ENCODE measurements at places on chromosomes 3 and 15. TPM values are rescaled to one million over a fixed set of nuclear protein-coding genes. Genes with fewer than 3 reads are reported as not detected.

- no peaks in the 10 kb centered on the region for H3K27me3 ChIP-seq
- no peaks in the 10 kb centered on the region for H3K36me3 ChIP-seq
- no peak overlapping the region for H3K4me3 ChIP-seq
- no peak overlapping the region for H3K27ac ChIP-seq
- DNase-seq = peak; percentile 56
Measured at GRCh38 chr3:196120291-196120951, 38.5 kb upstream of the TFRC start.

- 0 out of 2 replicates have a peak, but pooled peaks cover 5% of the 10 kb centered on the region for H3K27me3 ChIP-seq
- H3K4me3 ChIP-seq = no peak overlapping the region
- H3K36me3 ChIP-seq = no peaks in the 10 kb centered on the region
- H3K4me1 ChIP-seq = no peaks in the 10 kb centered on the region
- no peak for DNase-seq
- H3K27ac ChIP-seq = no peak overlapping the region
Measured at GRCh38 chr15:94061041-94061440, 170.3 kb upstream of the MCTP2 start.

- H3K27me3 ChIP-seq = no peaks in the 10 kb centered on the region
- peak overlapping the region; percentile 95 for H3K27ac ChIP-seq
- peaks cover 45% of the 10 kb centered on the region for H3K4me1 ChIP-seq
- peak overlapping the region; percentile 72 for H3K4me3 ChIP-seq
Measured at GRCh38 chr3:123584284-123584987, 417 bp downstream of the HACD2 start.

- no peaks in the 10 kb centered on the region for H3K36me3 ChIP-seq
- no peak overlapping the region for H3K4me3 ChIP-seq
- no peak overlapping the region for H3K27ac ChIP-seq
- H3K27me3 ChIP-seq = no peaks in the 10 kb centered on the region
Measured at GRCh38 chr3:126994661-126995245, 11.8 kb downstream of the PLXNA1 start.

DNA sequence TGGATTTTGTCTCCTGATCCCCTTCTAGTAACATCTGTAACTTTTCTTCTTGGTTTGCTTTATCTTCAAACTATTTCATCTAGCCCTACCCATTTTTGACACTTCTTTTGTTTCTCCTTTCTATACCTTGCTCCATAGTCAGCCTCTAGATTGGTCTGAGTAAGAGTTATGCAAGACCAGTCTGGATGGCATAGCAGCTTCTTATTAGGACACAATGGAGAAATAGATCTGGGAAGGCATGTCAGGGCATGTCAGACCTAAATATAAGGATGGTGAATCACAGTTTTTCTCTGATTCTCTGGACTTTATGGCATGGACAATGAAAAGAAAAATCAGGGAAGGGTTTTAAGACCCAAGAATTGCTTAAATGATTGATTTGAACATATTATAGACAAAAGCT lies 452.5 kb downstream of the RAP2B start:
- H3K27ac ChIP-seq = no peak overlapping the region
- H3K27me3 ChIP-seq = no peaks in the 10 kb centered on the region
- no peak overlapping the region for H3K4me3 ChIP-seq
- no peaks in the 10 kb centered on the region for H3K36me3 ChIP-seq
- no peak for DNase-seq

- no peak overlapping the region for H3K27ac ChIP-seq
- no peaks in the 10 kb centered on the region for H3K36me3 ChIP-seq
- H3K4me1 ChIP-seq = no peaks in the 10 kb centered on the region
- no peak for DNase-seq
- H3K27me3 ChIP-seq = no peaks in the 10 kb centered on the region
Measured at GRCh38 chr15:34951993-34952392, 17.5 kb downstream of the AQR start.

GRCh38 chr15:76234337-76234889 lies 76.9 kb downstream of the ETFA start:
- H3K4me1 ChIP-seq = no peaks in the 10 kb centered on the region
- H3K4me3 ChIP-seq = no peak overlapping the region
- no peak overlapping the region for H3K27ac ChIP-seq

DNA sequence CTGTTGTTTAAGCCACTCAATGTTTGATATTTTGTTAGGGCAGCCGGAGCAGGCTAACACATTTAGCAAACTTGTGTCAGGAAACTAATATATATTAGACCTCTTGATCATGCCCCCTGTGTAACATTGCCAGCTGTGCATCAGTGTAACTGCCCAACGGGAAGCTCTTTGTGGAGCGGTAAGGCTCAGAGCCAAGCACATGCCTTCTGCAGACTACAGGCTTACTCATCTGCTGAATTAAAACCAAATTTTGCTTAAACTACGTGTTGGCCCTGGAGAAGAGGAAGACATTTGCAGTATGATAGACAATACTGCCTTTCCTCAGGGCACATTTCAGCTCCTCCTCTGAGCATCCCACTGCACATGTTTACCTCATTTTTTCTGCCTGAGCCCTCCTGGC lies 50.5 kb upstream of the KCNMB2 start:
- H3K36me3 ChIP-seq = no peaks in the 10 kb centered on the region
- no peak for DNase-seq
- H3K27me3 ChIP-seq = no peaks in the 10 kb centered on the region
- no peak overlapping the region for H3K27ac ChIP-seq
- H3K4me3 ChIP-seq = no peak overlapping the region

- no peaks in the 10 kb centered on the region for H3K36me3 ChIP-seq
- no peak overlapping the region for H3K27ac ChIP-seq
- H3K4me1 ChIP-seq = peaks cover 26% of the 10 kb centered on the region
- no peaks in the 10 kb centered on the region for H3K27me3 ChIP-seq
- no peak overlapping the region for H3K4me3 ChIP-seq
- no peak for DNase-seq
Measured at GRCh38 chr3:194078045-194078821, 57.7 kb upstream of the HES1 start.

DNA sequence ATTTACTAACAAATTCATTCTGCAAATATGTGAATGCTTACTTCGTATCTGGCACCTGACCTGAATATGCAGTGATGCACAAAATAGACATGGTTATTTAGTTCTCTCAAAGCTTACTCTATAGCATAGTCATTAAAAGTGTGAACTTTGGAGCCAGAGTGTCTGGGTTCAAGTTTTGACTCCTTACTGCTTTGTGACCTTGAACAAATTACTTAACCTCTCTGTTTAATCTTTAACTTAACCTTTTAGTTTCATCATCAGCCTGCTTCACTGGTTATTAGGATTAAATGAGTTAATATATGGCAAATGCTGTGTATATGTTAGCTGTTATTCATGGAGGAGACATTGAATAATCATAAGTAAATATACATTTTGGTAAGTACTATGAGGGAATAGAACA lies 12.1 kb upstream of the MGA start:
- H3K36me3 ChIP-seq = no peaks in the 10 kb centered on the region
- no peak overlapping the region for H3K27ac ChIP-seq
- H3K27me3 ChIP-seq = no peaks in the 10 kb centered on the region
- no peak overlapping the region for H3K4me3 ChIP-seq

DNA sequence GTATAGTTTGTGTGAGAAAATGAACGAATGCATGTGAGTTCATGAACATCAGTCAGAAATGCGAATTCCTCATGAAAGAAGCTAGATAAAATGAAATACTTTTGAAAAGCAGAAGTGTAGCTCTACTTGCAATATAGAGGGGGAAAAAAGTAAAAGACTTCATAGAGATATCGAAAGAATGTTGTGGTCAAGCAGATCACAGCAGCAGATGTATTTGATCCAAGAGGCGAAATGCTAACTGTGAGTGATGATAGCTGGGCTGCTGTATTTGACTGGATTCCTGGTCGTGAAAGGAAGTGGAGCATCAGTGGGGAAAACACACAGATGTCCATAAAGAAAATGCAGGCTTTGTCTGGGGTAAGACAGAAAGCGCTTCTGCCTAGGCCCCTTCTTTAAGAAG lies 112.4 kb downstream of the ADAMTSL3 start:
- no peak overlapping the region for H3K27ac ChIP-seq
- H3K36me3 ChIP-seq = no peaks in the 10 kb centered on the region
- H3K27me3 ChIP-seq = no peaks in the 10 kb centered on the region
- DNase-seq = no peak

GRCh38 chr3:49966233-49966942 lies 26.4 kb downstream of the RBM6 start:
- DNase-seq = no peak
- 0 out of 2 replicates have a peak, but pooled peaks cover 8% of the 10 kb centered on the region for H3K36me3 ChIP-seq
- no peaks in the 10 kb centered on the region for H3K27me3 ChIP-seq
- H3K4me1 ChIP-seq = no peaks in the 10 kb centered on the region

GRCh38 chr3:149085828-149086231 lies 503 bp downstream of the HLTF start:
- 0 out of 2 replicates have a peak, but pooled peaks cover 4% of the 10 kb centered on the region for H3K36me3 ChIP-seq
- no peak for DNase-seq
- H3K27me3 ChIP-seq = no peaks in the 10 kb centered on the region
- peaks cover 13% of the 10 kb centered on the region for H3K4me1 ChIP-seq
- H3K27ac ChIP-seq = no peak overlapping the region

DNA sequence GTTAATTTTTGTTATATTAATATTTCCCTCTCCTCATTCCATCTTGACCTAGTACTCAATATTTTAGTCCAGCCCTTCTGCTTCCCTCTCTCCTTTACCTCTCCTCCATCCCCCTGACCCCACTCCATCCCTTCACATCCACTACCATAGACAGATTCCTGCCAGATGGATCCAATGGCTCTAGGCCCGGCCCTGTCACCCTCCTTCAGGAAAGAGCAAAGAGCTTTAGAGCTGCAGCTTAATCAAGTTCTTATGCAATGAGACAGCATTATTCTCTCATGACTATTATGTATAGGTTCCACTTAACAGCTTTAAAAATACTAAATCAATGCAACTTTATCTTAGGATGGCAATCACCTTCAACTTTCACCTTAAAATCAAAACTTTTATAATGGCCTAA lies 200.7 kb upstream of the TTC14 start:
- no peaks in the 10 kb centered on the region for H3K36me3 ChIP-seq
- H3K27me3 ChIP-seq = no peaks in the 10 kb centered on the region
- no peak overlapping the region for H3K4me3 ChIP-seq
- no peak for DNase-seq

DNA sequence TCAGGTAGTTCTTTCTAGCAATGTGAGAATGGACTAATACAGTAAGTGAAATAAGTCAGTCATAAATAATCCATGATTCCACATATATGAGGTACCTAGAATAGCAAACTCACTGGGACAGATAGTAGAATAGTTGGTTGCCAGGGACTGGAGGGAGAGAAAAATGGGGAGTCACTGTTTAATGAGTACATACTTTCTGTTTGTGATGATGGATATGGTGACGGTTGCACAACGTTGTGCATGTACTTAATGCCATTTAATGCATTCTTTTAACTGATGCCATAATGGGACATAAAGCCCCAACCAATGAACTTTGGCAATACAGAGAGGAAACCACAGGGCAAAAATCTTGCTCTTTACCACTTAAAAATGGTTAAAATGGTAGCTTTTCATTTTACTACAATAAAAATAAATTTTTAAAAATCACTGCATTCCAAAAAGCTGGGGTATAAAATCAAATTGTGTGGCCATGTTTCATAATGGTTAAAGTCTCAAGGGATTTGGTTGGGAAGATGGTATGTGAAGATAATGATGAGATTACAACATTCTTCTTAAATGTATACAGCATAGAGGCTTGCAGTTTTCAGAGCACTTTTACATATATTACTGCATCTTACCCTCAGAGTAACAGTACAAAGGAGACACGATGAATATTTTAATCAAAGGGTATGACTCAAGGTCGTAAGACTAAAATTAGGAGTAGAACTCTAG lies 45.2 kb downstream of the ADAM10 start:
- peaks cover 8% of the 10 kb centered on the region for H3K36me3 ChIP-seq
- no peak for DNase-seq
- no peak overlapping the region for H3K27ac ChIP-seq
- no peak overlapping the region for H3K4me3 ChIP-seq
- no peaks in the 10 kb centered on the region for H3K27me3 ChIP-seq

GRCh38 chr3:12046406-12046805 lies 42.2 kb downstream of the SYN2 start:
- no peak for DNase-seq
- H3K27ac ChIP-seq = no peak overlapping the region
- peaks cover 75% of the 10 kb centered on the region for H3K27me3 ChIP-seq
- no peaks in the 10 kb centered on the region for H3K4me1 ChIP-seq

DNA sequence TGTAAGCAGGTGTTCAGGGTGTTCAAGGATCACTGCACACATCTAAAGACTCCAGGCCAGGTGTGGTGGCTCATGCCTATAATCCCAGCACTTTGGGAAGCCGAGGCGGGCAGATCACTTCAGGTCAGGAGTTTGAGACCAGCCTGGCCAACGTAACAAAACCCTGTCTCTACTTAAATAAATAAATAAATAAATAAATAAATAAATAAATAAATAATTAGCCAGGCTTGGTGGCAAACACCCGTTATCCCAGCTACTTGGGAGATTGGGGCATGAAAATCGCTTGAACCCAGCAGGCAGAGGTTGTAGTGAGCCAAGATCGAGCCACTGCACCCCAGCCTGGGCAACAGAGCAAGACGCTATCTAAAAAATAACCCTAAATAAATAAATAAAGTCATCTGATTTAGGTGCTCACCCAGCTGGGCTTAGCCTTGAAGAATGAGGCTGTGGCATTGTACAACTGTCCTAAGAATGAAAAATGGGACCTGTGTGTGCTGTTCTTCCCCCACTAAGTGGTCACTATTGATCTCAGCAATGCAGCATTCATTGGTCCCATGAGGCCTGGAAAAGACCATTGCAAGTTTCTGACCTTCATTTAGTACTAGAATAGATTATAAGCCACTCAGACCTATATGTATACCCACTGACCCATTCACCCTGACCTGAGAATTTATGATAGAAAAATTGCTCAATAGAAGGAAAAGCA lies 82.8 kb upstream of the ABHD17C start:
- DNase-seq = no peak
- H3K27me3 ChIP-seq = no peaks in the 10 kb centered on the region
- H3K4me1 ChIP-seq = peaks cover 17% of the 10 kb centered on the region
- no peaks in the 10 kb centered on the region for H3K36me3 ChIP-seq
- no peak overlapping the region for H3K4me3 ChIP-seq

GRCh38 chr3:119950666-119951325 lies 143.5 kb downstream of the GSK3B start:
- H3K4me1 ChIP-seq = no peaks in the 10 kb centered on the region
- no peak for DNase-seq
- no peaks in the 10 kb centered on the region for H3K27me3 ChIP-seq
- no peak overlapping the region for H3K27ac ChIP-seq
- H3K4me3 ChIP-seq = no peak overlapping the region
- no peaks in the 10 kb centered on the region for H3K36me3 ChIP-seq

Gene LOXL1
- total RNA-seq = 35.8 TPM

Gene MAP2K5
- 26.9 TPM for total RNA-seq

Gene BTD
- total RNA-seq = 15.6 TPM

Gene SST
- total RNA-seq = not detected

Gene CADPS
- not detected for total RNA-seq

Gene WNT5A
- total RNA-seq = 146 TPM

Gene ANKRD34C
- total RNA-seq = not detected

Gene LHFPL4
- not detected for total RNA-seq

Gene PPM1M
- 16.2 TPM for total RNA-seq

Gene SKOR1
- 0.13 TPM for total RNA-seq
